ENCODE measurements at places on chromosomes 3 and 15.

DNA sequence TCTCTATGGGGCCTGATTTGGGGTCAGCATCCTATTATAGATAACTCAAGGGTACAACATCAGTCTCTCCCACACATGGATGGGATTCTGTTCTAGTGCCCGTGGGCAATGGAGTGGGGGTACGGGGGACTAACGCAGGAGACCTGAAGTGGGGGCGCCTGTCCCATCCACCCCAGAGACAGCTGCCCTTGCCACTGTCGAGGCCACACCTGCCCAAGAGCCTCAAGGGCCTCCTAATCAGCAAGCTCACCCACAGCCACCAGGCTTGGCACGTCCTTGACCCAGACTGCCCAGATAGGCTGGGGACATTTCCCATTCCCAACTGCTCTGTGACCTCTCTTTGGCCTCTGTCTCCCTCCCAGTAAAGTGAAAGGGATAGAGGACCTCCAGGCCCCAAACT, 8.5 kb upstream of the ISLR2 start:
- DNase-seq = no peak

DNA sequence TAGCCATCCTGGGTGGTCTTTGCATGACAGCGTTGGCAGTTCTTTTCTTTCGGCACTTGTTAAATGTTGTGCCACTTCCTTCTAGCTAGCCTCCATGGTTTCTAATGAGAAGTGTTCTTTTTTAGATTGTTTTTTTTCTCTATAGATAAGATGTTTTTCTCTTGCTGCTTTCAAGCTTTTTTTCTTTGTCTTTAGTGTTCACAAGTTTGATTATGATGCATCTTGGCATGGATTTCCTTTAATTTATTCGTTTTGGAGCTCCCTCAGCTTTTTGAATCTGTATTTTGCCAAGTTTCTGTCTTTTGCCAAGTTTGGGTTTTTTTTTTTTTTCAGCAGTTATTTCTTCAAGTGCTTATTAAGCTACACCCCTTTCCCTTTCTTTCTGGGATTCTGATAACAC, 53.1 kb downstream of the TM2D3 start:
- no peak for DNase-seq

GRCh38 chr15:40830884-40831283, 2.4 kb upstream of the PPP1R14D start:
- no peak for DNase-seq

GRCh38 chr3:55879901-55880331, 392.8 kb upstream of the WNT5A start:
- DNase-seq = no peak

DNA sequence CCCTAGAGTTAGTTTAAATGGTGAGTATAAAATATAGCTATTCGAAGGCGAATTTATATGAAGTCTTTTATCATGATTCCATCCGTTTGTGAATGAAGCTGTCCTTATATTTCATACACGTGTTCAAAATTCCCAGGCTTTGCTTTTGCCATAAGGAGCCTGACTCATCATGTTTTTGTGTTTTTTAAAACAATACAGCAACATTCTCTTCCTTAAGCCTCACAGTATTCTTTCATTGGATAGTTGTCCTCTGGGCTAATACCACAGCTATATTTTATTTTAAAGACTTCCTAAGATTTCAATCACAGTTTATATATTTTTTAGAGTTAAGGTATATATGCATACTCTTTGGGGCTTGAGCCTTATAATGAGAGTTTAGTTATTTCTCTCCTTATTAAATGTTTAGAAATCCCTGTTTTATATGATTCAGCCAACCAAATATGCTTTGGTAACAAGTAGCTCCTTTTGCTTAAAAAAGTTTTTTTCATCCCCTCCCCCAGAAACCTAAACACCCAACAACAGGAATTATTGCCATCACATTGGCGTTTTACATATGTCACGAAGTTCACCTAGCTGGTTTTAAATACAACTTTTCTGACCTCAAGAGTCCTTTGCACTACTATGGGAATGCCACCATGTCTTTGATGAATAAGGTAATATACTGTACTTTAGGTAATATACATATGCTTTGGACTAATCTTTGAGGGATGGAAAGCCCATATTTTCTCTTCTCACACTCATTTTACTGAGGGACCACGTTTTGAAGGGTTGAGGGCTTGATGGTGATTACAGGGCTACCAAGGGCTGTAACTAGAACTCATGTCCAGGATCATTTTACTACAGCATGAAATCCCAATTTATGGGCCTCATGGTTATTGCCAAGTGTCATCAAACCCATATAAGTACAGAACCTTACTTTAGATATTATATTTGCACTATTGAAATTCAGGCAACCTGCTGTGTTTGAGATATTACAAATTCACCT, 28.5 kb downstream of the ST3GAL6 start:
- no peak for DNase-seq

DNA sequence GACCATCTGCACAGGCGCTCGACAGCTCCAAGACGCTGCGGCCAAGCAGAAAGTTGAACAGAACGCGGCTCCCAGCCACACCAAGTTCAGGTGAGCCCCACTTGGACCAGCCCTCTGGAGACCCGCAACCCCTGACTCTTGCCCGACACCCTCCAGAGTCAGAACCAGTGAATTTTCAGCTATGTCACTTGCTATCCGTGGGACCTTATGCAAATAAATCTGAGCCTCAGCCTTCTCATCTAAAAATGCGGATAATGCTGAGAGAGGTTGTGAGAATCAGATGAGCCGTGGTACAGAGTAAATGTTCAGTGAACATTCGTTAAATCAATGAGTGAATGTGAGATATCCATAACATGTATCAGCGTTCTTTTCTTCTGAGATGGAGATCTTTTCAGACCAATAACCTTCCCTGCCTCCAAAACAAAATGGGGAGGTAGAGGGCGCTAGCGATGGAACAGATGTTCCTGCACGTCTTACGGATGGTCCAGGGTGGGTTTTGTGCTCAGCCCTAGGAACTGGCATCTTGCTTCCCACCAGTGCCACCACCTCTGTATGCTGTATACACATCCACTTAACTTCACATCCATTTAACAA, 524 bp downstream of the MRPS11 start:
- peak; percentile 52 for DNase-seq

DNA sequence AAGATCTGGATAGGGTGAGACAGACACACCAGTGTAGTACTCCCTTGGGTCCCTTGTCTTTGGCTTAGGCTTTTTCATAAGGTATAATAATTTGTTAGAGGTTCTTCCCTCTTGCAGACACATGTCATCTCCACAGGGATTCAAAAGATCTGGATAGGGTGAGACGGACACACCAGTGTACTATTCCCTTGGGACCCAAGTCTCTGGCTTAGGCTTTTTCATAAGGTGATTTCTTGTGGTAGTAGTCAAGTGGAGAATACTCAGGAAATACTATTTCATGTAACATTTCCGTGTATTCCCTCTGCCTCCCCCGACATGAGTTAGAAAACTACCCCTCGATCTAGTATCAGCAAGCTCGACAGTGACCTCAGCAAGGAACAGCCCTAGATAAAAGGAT, 954 bp upstream of the MAPKBP1 start:
- no peak for DNase-seq

DNA sequence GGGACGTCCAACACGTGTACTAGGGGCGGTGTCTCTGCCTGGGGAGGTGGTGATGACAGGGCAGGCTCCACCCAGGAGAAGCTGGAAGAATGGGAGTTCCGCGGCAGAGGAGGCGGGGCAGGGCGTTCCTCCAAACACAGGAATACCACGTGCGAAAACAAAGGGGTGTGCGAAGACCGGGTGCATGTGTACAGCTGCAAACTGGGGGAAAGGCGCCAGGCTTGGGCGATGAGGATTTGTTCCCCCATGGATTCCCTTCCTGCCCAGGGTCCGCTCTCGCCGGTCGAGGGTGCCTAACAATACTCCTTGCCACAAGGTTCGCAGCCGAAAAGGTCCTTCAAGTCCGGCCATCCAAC, 500 bp upstream of the ZSCAN2 start:
- DNase-seq = peak; percentile 93

GRCh38 chr3:73950865-73951558, 326.3 kb upstream of the PDZRN3 start:
- no peak for DNase-seq

DNA sequence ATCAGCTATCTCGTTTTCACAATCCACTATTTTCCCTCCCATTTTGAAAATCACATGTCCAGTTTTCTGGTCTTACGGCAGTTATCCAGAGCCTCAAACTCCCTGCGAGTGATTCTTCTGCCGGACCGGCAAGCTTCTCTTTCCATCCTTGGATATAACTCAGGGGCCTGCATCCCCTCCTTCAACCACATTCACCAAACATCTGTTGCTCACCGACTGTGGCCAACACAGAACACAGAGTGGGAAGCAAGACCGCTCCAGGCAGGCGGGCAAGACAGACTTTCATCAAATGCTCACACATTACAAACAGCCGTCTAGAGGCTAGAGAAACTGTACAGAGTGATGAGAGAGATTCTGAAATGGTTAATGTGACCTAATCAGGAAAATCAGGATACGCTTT, 7.6 kb upstream of the SLC12A8 start:
- no peak for DNase-seq

DNA sequence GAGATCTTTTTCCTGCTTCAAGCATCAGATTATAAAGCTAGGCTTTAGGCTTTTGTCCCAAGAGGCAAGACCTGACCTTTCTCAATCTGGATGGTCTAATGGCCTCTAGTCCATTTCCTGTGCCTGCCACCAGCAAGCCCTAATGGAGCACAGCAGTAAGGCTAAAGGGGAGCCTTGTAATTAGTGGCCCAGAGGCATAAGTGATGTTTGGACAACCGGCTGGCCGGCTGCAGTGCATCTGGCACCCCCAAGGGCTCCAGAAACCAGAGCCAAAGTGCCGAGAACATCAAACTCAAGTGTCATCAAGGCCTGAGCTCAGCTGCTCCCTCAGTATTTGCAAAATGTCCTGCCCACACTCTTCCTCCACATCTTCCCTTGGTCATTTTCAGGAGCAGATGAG, 31.9 kb upstream of the RTP4 start:
- no peak for DNase-seq

- no peak for DNase-seq
These were observed 41.2 kb upstream of the PIAS1 start for GRCh38 chr15:68012911-68013310.

- DNase-seq = no peak
These were observed 142.5 kb downstream of the XXYLT1 start for GRCh38 chr3:195128255-195129071.

DNA sequence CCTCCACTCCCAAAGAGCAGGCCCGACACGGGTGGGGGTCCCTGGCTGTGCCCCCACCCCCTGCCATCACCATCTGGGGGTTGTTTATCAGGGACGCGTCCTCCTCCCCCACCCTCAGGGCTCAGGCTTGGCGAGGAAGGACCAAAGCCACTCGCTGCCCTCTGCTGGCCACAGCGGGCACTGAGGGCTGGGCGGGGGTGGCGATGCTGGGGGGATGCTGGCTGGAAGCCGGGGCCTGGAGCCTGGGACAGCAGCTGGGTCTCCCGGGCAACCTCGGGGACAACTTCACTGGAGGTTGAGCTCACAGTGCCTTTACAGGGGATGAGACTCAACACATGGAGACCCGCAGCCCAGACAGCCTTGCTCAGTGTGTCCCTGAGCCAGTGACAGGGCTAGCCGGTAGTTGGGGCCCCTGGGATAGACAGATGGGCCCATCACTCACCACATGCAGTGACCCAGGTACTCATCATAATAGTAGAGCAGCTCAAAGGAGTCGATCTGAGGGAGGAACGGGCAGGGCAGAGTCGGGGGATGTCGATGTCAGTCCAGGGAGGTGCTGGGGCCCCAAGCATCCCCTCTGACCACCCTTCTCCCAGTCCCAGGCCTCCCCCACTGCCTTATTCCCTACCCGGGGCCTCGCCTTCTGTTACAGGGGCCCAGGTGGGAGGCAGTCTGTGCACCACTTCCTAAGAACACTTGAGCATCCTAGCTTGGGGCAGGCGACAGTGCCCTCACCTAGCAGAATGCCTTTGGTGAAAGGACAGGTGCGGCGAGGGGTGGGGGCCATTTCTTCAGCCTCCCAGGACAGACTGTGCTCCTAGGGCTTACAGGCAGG, 5.9 kb upstream of the CALML4 start:
- peak; percentile 73 for DNase-seq

DNA sequence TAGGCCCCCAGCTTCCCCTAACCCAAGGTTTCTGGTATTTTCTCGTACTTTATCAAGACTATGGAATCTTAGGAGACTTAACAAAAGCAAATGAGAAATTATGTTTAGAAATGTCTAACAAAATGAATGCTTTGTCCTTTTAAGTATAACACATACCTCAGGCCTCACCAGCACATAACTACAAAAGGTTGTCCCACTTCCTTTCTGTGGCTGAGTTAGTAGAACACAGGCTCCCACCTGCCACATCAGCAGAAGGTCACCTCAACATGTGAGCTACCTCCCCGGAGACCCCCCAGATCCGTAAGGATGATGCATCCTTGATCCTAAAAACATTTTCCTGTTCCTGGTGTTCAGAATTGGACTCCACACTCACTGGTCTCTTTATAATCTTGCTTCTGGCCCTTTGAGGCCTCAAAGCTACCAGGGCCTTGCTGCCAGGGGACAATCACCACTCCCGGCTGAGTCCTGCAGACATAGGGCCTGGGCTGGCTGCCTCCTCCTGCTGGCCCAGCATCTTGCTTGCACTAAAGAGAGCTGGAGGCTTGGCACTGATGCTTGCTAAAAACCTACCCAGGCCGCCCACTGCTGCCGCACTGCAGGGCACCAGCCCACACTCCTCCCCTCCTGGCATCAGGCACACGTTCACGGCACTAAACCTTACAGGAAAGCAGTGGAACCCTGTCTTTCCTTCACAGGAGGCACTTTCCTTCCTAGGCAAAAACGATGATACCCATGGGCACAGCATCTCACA, 2.9 kb downstream of the CCRL2 start:
- DNase-seq = no peak

DNA sequence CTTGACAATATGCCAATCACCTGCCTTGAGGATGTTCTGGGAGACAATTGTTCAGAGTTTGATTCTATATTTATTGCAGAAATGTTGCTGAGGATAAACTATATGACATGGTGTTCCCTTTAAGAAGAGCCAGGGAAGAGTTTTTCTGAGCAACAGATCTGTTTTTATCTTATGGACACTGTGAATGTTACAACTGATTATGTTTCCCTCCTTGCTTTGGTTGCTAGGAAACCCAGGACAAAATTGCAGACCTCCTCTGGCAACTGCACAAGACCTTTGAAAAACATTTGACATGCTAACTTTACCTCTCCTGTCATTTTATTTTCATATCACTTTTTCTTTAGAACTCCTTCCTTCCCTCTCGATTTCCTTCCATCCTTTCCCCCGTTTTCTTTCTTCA, 8.2 kb upstream of the TM6SF1 start:
- peak; percentile 65 for DNase-seq

DNA sequence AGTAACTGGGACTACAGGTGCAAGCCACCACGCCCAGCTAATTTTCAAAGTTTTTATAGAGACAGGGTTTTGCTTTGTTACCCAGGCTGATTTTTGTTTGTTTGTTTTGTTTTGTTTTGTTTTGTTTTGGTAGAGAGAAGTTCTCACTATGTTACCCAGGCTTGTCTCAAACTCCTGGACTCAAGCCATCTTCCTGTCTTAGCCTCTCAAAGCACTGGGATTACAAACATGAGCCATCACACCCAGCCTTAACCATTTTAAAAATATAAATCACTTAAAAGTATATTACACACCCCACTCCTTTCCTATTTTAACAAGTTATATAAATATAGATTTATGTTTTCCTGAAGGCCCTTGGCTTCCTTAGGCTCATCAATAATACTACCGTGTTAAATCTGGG, 6.5 kb upstream of the DYNC1LI1 start:
- DNase-seq = no peak

GRCh38 chr3:172151651-172152649, 112.6 kb downstream of the FNDC3B start:
- DNase-seq = no peak

GRCh38 chr15:101420232-101420631, 69.3 kb downstream of the PCSK6 start:
- DNase-seq = no peak

Data from hematopoietic multipotent progenitor cell treated with erythropoietin and hydrocortisone succinate and interleukin-3 and kit ligand, for 4 days (in vitro differentiated cells).